ENCODE measurements at places on chromosomes 16 and 17.

GRCh38 chr17:14725729-14726128 is 424.8 kb downstream of the HS3ST3B1 start:
- no peak for DNase-seq

DNA sequence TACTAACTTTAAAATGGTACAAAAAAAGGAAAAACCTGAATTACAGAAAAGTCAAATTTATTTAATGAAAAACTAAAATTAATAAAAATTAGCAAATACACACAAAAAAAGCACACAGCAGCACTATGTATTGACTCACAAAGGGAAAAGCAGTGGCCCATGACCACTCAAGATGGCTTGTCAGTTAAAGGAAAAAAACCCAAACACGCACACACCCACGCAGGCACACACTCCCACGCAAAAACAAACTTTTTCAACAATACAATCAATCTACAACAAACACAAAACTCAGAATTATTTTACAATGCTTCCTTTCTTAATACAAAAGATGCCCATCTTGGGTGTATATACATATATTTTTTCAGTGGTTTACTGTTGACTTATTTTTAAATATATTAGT is 24.2 kb downstream of the SIAH1 start:
- no peak for DNase-seq

GRCh38 chr17:51857052-51857597 is 301.4 kb downstream of the CA10 start:
- DNase-seq, result no peak

- no peak for DNase-seq
These were observed 210.2 kb downstream of the CCDC182 start for GRCh38 chr17:57534863-57535248.

DNA sequence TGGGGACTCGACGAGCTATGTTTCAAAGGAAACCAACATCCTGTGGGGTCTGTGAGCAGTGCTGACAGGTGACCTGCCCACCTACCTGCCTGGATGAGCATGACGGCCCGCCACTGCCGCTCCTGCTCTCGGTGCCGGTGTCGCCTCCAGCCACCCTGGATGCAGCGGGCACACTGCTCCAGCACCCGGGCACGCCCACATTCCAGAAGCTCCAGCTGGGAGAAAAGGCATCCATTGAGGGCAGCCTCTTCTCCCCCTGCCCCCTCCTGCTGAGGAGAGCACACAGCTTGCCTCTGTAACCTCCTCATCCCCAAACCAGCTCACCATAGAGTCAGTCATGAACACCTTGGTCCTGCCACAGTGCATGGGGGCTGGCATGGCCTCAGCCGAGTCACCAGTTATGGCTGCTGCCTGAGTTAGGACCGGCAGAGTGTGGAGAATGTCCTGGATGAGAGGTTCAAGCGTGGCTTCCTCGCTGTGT is 14.3 kb downstream of the ZNHIT3 start:
- DNase-seq, result no peak

Data from GM04504 (cell line).